ENCODE measurements at places on chromosomes 7 and 10.

DNA sequence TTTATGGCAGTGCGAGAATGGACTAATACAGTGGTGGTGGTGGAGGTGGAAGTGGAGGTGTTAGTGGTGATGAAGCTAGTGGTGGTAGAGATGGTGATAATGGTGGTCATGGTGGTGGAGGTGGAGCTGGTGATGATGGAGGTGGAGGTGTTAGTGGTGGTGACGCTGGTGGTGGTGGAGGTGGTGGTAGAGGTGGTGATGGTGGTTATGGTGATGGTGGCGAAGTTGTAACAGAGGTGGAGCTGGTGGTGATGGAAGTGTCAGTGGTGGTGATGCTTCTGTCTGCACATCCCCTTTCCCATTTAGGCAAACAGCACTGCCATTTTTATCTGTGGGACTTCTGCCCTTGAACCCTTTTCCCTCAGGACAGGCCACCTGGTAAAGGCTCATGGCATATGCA, 7.4 kb upstream of the PTPRN2 start:
- DNase-seq = no peak

DNA sequence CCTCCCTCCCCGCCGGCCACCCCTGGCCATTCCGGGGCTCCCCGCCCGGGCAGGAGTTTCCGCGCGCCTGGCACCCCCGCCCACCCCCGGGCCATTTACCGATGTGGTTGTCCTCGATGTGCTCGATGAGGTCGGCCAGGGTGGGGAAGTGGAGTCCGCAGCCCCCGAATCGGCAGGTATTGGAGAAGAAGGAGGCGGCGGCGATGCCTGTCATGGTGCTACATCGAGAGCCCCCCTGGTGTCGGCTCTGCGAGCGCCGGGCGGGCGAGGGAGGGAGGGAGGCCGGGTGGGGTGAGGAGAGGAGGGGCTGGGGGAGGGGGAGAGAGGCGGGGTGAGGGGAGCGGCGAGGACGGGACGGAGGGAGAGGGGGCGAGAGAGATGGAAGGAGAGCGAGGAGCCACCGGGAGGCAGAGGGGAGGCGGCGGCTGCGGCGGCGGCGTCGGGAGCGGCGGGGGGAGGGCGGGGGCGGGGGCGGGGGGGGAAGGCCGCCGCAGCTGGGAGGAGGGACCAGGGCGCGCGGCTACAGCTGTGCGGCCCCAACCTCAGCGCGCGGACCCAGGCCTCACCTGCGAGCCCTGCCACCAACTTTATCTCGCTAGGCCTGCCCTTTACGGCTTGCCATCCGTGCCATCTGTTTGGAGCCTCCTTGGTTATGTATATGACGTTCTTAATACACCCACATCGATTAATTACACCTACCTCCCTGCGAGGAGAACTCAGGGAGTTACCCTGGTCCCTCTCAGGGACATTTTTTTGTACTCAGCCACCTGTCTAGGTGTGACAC, at the start of gene JAZF1:
Gene JAZF1 (minus strand): TSS at position 432 of the 784 bp plus-strand sequence.
- DNase-seq = peak; percentile 67

- no peak for DNase-seq
Measured at GRCh38 chr7:149130572-149131198, 4.6 kb upstream of the ZNF425 start.

DNA sequence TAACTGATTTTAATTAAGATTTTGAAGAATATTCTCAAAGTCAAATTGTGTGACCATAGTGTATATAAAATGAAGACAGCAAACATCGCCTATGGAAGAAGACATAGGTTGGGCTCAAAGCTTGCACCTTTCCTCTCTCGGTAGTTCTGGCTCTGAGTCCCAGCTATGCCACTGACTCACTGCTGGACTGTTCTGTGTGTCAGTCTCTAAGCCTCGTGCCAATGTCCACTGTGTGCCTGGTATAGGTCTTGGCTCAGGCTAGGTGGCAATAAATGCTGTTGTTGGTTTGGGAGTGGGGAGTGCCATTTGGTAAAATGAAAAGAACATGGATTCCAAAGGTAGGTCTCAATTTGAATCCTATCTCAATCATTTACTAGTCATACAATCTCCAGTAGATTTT, 137.5 kb upstream of the RHEB start:
- DNase-seq = no peak

- no peak for DNase-seq
Measured at GRCh38 chr10:86202226-86202735, 164.3 kb downstream of the GRID1 start.

GRCh38 chr10:112649006-112649821, 202.2 kb downstream of the VTI1A start:
- no peak for DNase-seq

GRCh38 chr7:137572056-137572784, 228.7 kb upstream of the PTN start:
- DNase-seq = no peak

DNA sequence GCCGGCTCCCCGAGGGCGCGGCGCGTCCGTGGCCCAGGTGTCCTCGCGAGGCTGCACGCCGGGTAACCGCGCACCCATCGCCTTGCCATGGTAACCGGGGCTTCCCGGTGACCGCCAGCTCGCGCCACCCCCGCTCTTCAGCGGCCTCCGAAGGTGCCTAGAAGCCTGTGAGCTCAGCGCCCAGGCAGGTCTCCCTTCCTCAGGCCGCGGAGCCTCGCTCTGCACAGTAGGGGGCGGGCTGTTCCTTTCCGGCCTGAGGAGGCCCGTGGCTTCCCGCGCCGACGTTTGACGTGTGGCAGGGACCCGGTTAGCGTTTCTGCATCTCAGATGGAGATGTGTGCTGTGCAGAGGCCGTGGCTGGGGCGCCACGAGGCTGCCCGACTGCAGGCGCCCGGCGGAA, 117.1 kb downstream of the DYNC2I1 start:
- DNase-seq = no peak

DNA sequence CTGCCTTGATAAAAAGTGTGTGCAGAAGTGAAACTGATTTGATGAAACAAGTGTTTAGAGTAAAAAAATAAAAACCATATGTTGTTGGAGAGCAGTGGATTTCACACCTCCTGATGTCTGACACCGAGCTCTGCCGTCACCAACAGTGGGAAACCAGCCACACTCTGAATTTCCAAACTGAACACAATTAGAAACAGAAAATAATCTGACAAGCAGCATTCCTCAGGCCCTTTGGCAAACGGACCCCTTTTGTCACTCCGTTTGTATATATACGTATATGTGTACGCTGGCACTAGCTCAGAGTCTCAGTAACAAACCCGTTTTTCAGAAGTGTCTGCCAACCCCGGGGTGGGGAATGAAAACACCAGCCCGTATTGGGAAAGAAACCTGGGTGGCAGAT, 32.4 kb downstream of the TACC2 start:
- no peak for DNase-seq
